GM13977 (cell line): ENCODE measurements at places on chromosomes 16 and 17.

DNA sequence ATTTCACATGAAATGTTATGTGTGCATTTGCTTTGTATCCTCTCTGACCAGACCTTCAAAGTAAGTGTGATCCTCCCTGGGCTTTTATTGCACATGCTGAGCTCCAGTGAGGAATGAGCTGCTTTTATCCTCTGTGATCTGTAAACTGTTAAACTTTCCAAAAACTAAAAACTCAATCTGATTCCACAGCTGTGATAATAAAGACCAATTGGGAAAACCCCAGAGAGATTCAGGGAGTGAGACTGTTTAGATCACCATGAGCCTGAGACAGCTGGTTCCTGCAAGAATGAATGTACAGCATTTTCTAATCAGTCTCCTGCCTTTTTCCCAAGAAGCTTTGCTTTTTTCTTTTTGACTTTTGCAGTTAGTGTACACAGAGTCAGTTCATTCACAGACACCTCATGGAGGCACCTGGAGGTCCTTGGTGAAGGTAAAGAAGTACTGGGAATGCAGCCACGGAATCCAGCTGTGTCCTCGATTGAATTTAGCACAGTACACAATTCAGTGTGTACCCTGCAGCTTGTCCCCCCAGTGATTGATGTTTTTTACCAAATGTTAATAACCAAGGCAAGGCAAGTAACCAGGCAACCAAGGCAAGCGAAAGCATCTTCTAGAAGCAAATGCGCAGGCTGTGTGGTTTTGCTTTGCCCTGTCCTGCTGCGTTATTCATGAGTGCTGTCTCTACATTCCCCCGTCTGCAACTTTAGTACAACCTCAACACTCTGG is 182.6 kb downstream of the LGALS9B start:
- DNase-seq: no peak

DNA sequence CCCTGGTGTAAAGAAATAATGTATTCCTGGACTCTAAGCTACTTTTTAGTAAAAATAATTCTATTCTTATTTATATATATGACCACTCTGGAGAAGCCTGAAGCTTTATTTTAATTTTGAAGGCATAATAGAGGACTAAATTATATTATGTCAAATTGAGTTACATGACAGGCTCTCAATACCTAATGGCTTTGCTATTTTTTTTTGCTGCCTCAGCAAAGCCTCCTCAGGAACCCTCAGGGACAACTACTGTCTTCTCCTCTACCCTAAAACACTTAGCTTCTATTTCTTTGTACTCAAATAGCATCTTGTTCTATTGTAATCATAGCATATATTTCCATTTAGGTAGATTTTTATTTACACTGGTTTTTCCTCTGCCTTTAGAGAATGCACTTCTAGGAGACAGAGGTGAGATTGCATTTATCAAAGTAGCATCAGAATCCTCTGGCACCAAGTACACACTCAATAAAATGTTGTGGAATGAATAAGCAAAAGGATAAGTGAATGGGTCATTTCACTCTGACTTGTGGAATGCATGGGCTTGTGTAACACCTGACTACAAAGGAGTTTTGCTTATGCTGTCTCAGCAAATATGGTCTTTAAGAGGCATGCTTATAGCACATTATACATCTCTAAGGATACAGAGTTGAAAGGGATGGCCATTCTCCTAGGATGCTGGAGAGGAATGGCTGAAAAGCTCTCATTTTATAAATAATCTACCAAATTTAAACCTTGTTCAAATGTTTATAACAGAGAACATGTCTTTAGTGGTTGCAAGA is 605.2 kb downstream of the KCNJ2 start:
- DNase-seq: no peak

- DNase-seq: peak; percentile 36
Measured at GRCh38 chr16:86496929-86497461, 13.3 kb upstream of the FOXF1 start.

DNA sequence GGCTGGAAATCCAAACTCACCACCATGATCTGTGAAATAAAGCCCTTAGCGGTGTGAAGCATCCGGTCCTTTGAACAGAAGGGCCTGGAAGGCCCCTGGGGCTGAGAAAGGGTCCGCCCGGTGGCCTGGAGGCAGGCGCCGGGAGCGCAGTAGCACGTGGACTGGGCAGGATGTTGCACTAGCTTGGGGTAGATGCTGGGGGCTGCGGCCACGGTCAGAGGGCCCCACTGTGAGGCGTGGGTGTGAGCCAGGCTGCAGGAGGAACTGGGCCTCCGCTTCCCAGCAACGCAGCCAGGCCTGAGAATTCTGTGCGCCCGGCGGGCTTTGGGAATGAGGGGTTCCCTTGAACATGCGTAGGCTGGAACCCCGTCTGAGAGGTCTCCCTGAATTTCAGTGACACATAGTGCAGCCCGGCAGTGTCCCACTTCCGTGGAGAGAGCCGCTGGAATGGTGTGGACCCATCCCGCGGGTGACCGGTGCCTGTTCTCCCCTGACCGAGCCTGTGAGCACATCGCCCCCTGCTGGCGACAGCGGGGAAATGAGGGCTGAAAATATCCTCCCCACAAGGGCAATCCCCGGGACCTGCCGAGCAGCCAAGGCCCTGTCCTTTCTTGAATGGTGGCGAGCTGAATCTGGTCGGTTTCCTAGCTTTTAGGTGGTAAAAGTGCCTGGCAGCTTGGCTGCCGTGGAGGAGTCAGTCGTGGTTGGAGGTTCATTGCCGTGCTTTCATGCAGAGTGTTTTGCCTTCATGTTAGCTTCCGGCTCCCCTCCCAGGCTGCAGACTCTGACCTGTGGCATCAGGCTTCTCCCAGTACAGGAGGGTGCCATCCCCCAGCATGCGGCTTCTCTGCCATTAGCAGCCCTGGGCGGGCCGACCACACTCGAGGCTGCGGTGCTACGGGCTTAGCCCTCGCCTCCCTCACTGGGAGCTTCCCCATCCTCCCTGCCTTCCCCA is 43.8 kb downstream of the DNAJA2 start:
- DNase-seq: peak; percentile 84

DNA sequence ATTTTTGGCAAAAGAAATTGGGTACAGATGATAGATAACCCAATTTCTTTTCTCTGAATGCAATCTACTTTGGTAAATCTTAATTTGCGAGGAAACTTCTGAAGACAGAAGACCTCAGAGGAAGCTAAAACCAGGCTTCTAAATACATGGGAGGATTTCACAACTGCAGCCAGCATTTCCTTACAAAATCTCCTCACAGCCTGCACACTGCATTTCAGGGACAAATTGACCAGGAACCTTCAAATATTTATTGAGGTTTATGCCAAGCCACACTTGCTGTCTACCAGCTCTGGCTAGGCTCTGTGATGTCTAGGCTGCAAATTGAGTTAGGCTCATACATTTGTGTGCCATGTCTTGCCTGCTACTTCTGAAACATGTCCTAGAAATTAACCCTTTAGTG is 167.3 kb upstream of the CDH5 start:
- DNase-seq: no peak

DNA sequence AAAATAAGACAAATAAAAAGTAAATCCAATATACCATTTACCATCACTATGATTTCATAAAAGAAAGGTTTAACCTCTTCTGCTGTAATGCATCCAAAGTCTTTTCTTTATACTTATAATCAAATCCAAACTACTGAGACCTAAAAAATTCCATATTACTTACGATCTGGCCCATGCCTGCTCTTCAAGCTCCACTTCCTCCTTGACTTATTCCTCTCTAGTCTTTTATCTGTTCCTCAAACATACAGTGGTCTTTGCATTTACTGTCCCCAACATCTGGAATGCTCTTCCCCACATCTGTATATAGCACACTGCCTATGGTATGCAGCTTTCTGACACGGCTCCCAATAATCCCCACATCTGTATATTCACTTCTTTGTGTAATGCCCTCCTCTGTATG is 33.8 kb downstream of the PCTP start:
- no peak for DNase-seq

- DNase-seq: no peak
Measured at GRCh38 chr17:46777943-46778915, 40.3 kb downstream of the WNT3 start.

GRCh38 chr17:33511670-33512069 is 218.6 kb upstream of the ASIC2 start:
- DNase-seq: no peak

DNA sequence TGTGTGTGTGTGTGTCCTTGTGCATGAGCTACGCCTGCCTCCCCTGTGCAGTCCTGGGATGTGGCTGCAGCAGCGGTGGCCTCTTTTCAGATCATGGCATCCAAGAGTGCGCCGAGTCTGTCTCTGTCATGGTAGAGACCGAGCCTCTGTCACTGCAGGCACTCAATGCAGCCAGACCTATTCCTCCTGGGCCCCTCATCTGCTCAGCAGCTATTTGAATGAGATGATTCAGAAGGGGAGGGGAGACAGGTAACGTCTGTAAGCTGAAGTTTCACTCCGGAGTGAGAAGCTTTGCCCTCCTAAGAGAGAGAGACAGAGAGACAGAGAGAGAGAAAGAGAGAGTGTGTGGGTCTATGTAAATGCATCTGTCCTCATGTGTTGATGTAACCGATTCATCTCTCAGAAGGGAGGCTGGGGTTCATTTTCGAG is 22.5 kb downstream of the STAT5A start:
- DNase-seq: peak; percentile 35

DNA sequence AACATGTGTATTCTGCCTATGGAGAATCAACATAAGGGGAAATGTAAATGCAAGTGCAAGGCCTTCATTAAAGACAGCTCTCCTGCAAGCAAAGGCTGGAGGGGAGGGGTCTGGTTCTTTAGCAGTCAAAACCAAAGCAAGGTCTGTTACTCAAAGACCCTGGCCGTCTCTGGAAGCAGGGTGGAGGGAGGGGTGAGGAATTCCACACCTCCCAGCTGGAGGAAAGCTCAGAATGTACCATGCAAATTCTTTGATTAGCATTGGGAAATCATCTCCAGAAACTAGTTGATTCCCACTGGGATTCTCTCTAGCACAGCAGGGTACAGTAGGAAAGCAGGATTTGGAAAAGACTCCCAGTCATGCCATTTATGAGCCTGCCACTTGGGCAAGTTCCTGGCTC is 77.3 kb upstream of the ASIC2 start:
- no peak for DNase-seq

- no peak for DNase-seq
Measured at GRCh38 chr17:15175356-15175755, 89.8 kb downstream of the PMP22 start.

GRCh38 chr16:81688182-81688581 is 90.9 kb upstream of the PLCG2 start:
- no peak for DNase-seq

DNA sequence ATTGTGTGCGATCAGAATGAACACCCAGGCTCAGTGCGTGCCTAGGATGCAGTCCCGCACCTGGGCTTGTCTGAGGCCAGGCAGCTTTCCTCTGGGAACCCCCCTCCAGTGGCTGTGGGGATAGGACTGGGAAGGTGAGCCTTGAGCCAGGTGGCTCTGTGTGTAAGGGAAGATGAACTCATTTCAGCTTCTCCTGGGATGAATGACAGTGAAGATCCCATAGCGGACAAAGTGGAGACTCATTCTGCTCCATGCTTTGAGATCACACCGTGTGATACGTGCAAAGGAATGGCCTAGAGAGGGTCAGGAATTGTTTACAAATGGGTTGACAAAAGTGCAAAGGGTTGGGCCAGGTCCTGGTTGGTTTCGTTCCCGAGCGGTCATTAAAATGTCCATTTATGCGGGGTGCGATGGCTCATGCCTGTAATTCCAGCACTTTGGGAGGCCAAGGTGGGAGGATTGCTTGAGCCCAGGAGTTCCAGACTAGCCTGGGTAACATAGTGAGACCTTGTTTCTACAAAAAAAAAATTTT is 15.8 kb downstream of the GPRC5C start:
- no peak for DNase-seq

DNA sequence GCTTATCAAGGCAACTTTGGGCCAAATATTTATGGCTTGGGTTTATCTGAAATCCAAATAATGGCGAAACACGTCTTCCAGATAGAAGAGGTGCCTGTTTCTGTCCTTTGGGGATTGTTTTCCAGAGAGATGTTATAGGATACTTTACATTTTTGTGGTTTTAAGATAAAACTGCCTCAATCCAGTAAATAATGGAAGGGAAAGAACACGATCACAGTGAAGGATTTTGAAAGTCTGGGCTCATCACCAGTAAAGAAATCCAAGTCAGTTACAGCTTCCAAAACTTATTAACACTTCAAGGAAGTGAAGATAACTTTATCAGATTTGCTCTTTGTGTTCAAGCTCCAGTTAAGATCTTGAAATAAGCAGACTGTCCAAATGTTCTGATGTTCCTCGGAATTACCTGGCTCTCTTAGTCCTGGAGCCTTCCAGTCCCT is 30.1 kb downstream of the DNAH2 start:
- no peak for DNase-seq

DNA sequence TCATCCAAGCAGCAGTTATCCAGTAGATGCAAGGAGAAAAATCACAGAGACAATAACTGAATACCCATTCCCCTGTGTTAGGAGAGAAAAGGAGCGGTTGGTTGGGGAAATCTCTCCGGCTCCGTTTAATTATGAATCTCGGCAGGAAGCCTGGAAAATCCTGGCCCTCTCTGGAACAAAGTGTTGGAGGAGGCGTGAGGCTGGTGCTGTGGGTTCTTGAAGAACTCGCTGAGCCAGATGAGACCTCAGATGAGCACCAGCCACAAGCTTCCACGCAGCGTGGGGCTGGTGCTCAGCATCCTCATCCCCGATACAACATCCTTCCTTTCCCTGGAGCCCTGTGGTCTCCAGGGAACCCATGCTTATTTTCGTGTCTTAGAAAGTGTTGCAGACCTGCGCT is 39.7 kb downstream of the CACNG4 start:
- DNase-seq: no peak

DNA sequence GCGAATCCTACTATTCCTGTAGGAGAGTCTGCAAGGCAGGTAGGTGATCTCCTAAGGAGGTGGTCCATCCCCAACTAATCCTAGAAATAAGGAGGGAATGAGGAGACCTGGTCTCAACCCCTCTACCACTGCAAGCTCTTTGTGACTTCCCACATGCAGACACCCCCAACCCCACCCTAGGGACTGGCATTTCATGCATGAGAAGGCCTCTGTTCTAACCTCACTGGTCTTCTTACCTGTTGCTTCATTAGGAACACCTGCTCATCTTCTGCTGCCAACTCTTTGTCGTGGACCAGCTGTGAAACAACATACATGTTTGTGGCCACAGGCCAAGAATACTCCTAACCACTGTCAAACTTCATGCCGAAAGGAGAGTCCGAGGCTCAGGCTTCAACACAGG is 22.6 kb downstream of the DYNC1LI2 start:
- no peak for DNase-seq

GRCh38 chr16:63185235-63185780 is 1149.1 kb upstream of the CDH8 start:
- DNase-seq: no peak

DNA sequence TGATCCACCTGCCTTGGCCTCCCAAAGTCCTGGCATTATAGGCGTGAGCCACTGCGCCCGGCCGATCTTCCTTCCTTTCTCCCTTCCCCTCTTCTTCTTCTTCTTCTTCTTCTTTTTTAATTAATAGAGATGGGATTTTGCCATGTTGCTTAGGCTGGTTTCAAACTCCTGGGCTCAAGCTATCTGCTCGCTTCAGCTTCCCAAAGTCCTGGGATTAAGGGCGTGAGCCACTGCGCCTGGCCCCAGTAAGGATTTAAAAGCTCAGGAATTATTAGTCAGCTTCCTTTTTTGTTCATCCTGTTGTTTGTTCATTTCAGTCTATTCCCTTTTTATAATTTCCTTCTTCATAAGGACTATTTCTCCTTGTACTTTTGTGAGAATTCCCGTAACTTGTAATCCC is 32.7 kb upstream of the LRRC37A start:
- no peak for DNase-seq
